ENCODE measurements at places on chromosomes 11 and 22.
A peak's percentile ranks its signal among the peaks of the same experiment; 100 is the strongest.

DNA sequence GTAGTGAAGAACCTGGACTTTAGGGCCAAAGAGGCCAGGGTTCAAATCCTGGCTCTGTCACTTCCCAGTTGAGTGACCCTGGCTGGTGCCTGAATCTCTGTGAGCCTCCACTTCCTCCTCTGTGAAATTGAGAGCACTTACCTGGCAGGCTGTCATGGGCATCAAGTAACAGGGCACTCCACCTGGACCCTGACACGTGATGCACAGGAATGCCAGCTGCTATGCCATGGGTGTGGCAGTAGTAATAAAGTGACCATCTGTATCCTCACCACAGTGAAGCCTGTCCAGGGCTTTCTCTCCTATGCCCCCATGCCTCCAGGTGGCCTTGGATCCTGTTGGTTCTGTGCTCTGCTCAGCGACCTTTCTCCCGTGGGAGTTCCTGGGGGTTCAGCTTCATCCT is 29.8 kb upstream of the PPP6R3 start:
- DNase-seq: no peak

- DNase-seq: no peak
Measured at GRCh38 chr11:100734743-100735527, 47.8 kb downstream of the ARHGAP42 start.

- no peak for DNase-seq
Measured at GRCh38 chr22:21726650-21727049, 8.9 kb downstream of the YPEL1 start.

DNA sequence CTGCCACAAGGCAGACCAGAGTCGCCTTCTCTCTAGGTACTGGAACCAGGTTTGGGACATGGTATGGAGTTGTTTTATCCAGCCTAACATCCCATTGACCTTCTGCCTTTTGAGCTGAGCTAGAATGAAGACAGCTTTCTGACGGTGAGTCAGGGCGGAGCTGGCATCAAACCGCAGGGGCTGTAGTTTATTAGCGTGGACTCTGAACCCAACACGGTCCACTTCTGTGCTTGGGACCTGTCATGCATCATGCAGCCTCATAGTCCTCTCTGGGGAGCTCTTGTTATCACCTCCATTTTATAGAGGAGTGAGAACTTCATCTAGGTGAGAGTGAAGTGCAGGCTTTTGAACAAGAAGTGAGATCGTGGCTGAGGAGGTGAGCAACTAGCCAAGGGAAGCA is 8.3 kb downstream of the GAL3ST1 start:
- no peak for DNase-seq

DNA sequence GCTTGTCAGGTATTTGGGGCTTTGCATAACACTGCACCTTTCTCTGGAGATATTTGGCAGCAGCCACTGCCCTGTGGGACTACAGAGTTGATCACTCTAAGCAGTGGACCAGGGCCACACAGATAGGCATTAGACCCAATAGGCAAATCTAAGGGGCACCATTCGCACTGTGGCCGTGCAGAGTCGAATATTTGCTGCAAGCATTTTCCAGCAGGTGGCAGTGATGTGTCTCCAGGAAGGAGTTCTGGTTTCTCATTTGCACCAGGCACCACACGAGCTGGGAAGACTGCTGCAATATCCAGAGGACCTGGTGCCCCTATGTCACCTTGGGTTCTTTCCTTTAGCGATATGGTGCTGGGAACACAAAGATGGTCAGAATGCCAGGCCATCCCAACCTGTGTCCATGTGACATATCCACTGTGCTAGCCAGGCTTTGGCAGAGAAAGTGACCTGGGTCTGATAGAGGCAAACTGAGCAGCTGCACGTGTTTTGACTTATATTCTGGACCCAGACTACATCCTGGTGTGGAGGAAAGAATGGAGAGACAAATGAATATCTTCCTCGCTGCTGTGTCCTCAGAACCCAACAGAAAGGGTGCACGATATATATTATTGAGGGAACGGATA is 318.7 kb downstream of the BUD13 start:
- peak; percentile 35 for DNase-seq

DNA sequence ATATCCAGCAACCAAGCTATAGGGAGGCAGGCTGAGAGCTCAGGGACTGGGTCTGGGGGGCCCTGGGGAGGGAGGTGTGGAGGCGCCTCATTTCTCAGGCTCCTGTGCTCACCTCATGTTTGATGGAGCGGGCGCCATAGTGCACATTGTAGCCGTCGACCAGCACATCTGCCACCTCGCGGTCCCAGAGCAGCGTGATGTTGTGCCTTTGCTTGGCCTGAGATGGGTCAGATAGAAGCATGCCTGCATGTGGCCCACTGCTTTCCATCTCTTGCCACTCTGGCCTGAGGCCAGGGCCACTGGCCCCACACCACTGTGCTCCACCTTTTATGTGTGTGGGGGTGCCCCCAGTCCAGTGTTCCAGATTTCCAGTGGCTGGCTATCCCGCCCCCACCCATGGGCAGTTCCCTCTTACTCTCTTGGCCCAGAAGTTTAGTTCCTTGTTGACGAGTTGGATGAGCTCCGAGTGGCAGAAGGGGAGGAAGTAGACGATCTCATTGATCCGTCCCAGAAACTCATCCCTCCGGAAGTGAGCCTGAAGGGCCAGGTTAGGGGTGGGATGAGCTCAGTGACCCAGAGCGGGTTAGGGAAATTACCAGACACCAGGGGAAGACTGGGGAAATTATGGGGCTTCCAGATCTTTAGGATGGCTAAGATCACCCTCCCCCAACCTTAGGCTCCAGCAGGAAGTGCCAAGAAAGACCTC is 50.1 kb upstream of the PHOX2A start:
- DNase-seq: no peak

DNA sequence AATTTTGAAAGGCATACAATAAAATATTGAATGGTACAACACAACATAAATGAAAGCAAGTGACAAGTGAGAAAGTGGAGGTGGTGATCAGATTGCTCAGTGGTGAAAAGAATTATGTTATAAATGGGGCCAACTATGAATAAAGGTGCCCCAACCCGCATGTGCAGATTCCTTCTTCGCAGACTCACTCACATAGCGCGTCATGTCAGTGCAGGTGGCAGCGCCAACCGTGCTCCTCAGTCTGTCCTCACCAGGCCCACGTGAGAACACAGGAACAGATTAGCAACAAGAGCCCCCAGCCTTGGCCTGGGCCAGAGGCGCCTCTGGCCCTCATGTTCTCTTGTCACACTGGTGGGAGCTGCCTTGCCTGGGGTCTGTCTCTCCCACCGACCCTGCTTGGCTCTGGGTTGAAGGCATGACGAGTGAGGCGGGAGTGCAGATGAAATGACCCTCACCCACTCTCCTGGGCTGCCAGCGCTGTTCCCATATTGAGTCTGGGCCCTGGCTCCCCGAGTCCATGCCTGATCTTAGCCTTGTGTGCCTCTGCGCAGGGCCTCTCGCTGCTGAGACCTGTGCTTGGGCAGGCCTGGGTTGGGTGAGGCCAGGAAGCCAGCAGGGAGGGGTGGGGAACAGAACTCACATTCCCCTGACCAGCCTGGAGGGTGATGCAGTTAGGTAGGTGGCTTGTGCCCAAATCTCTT is 6.4 kb downstream of the ATG16L2 start:
- no peak for DNase-seq

DNA sequence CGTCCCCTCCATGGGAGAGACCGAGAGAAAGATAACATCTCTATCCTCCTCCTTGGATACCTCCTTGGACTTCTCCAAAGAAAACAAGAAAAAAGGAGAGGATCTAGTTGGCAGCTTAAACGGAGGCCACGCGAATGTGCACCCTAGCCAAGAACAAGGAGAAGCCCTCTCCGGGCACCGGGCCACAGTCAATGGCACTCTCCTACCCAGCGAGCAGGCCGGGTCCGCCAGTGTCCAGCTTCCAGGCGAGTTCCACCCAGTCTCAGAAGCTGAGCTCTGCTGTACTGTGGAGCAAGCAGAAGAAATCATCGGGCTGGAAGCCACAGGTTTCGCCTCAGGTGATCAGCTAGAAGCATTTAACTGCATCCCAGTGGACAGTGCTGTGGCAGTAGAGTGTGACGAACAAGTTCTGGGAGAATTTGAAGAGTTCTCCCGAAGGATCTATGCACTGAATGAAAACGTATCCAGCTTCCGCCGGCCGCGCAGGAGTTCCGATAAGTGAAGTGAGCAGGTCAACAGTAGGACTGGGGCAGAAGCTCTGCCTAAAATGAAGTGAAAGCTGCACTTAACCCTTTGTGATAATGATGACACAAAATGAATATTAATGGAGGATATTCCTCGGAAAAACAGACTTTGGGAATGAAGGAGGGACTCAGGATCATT is 65.3 kb downstream of the WNT11 start:
- no peak for DNase-seq

GRCh38 chr11:87974797-87975196 is 200.4 kb downstream of the RAB38 start:
- no peak for DNase-seq

DNA sequence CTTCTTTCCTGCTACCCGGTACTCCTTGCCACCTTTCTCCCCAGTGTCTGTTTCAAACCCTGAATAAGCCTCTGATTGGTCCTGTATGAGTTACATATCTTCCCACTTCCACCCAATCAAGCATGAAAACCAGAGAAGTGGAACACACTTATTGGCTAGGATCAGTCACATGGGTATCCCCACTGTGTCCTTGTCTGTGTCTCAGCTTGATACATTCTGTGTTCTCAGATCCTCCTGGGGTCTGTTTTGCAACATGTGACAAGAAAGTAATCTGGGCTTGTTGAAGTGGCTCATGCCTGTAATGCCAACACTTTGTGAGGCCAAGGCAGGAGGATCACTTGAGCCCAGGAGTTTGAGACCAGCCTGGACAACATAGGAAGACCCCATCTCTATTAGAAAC is 23.9 kb downstream of the MCHR1 start:
- no peak for DNase-seq

- DNase-seq: no peak
Measured at GRCh38 chr11:93410441-93410840, 79.9 kb downstream of the DEUP1 start.

DNA sequence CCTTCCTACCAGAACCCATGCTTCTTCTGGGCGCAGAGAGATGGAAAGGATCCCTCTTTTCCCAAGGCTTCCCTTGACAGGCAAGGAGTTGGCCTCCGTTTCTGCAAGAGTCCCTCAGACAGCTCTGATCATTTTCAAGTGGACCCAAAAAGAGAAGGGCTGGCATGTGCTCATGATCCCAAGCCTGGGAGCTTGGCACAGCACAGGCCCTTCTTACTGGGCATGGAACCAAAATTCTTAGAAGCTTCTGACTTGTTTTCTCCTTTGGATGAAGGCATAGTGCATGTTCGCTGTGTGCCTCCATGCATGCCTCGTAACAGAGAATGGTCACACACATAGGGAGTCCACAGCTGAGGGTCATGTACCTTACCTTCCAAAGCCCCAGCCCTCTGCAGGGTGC is 449.6 kb downstream of the MIAT start:
- no peak for DNase-seq

- DNase-seq: peak; percentile 57
Measured at GRCh38 chr11:69674267-69674885, 777 bp downstream of the LTO1 start.

DNA sequence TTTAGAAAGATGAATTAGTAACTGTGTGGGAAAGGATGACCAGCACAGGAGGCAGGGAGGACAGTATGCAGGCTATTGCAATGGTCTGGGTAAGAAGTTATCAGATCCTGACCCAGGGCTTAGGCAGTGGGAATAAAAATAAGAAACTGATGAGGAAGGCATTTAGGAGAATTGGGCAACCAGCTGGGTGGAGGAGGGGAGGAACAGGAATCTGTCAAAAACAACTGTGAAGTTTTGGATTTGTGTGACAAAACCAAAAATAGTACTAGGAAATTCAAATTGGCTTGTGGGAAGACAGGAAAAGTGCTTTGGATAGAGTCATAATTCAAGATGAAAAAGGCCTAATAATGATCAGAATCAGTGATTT is 27.9 kb downstream of the MMP13 start:
- DNase-seq: no peak
